ENCODE measurements at places on chromosomes 4 and X.

DNA sequence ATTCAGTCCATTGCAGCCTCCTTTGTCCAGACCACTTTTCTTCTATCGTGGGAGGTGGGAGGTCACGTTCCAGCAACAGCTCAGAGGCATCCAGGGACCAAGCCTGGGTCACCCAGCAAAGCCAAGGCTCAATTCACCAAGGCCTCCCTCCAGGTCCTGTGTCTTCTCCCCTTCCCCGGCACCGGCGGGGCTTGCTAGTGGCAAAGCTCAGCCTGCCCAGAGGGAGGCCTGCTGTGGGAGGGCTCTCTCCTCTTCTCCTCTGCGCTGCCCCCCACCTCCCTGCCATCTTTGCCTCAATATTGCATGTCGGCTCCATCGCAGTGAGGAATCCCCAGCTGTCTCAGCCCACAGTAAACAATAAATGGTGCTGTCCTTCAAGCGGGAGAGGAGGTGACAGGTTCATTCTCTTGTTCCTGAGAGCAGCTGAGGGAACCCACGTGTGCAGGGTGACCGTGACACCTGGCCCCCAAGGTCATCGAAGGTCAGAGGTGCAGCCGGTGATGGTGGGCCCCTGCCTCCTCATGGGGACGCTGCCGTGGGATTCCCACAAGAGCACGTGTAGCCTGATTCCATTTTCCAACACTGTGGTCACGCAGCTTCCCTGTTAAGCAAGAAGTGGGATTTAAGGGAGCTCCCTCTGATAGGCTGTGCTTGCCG, 111.5 kb upstream of the PSAPL1 start:
- no peak for DNase-seq

DNA sequence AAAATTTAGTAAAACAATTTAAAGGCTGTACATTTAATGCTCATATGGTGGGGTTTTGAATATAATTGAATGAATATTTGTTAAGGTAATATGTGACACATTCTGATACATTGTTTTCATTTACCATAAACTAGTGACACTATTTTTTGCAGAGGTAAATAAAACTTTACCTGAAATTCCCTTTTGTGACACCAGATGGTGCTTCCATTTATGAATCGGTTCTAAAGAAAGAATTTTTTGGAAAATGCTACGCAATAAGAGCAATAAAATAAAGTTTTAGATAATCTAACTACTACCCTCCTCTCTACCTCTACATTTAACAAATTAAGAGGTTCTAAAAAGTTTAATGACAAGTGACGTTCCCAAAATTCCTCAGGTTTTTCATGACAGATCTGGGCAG, 448.9 kb downstream of the MAGEB5 start:
- DNase-seq = no peak

GRCh38 chrX:72395237-72395636, 89.5 kb upstream of the CITED1 start:
- no peak for DNase-seq

DNA sequence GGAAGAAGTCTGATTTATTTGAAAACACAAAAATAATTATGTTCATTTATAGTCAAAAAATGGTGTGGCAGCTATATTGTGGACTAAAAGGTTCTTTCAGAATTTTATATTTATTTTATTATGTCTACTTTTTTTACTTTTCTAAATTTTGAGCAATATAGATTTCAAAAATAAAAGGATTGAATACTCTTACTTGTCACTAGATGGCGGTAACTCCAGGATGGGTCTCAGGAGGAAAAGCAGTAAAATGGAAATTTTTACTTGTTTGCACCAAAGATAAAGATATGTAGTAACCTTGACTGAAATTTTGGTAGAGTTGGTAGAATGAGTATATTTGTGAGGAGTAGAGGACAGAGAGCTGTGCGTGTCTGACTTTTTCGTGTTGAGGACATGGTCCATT, 14.5 kb upstream of the DACH2 start:
- DNase-seq = no peak

DNA sequence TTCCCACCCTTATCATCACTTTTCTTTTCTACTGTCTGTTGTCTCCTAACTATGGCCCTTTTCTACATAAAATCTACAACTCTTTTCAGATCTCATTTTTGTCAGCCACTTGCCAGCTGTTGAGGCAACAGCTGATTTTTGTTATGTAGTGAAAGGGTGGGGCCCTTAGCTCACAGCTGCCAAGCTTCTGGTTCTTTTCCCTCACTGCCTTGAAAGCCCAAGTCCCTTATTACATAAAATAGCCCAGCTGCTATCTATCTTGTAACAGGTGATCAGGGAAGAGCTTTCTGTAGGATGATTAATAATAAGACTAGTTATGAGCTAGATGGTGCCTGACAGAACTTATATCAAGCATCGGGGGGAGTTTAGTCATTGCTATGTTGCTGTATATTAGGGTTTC, 45.9 kb downstream of the ADGRL3 start:
- no peak for DNase-seq

GRCh38 chrX:24175276-24175675, 25.7 kb downstream of the ZFX start:
- DNase-seq = no peak

GRCh38 chrX:71216485-71216884, 6.5 kb upstream of the GJB1 start:
- DNase-seq = no peak

- DNase-seq = no peak
These were observed 339.9 kb upstream of the NOCT start for GRCh38 chr4:138675685-138676084.

GRCh38 chrX:114267142-114267541, 316.7 kb upstream of the HTR2C start:
- no peak for DNase-seq

- DNase-seq = no peak
These were observed 34.1 kb downstream of the CNKSR2 start for GRCh38 chrX:21408307-21408706.

- DNase-seq = no peak
These were observed 50.2 kb upstream of the TADA2B start for GRCh38 chr4:6992728-6993677.

- DNase-seq = no peak
These were observed 1026.6 kb downstream of the RAPGEF2 start for GRCh38 chr4:160129439-160129838.

- DNase-seq = no peak
These were observed 76.0 kb downstream of the PDLIM5 start for GRCh38 chr4:94527556-94528233.

GRCh38 chr4:106365613-106366012, 3.0 kb downstream of the GIMD1 start:
- no peak for DNase-seq

GRCh38 chr4:77450006-77450405, 155.6 kb upstream of the CXCL13 start:
- no peak for DNase-seq

GRCh38 chrX:66863721-66864120, 224.8 kb upstream of the EDA2R start:
- DNase-seq = no peak

All from DMS 273 treated with DMSO at 0.1 percent for 48 hours (cell line).